EL (cell line): ENCODE measurements at places on chromosomes 7 and 10.
A peak's percentile ranks its signal among the peaks of the same experiment; 100 is the strongest.

DNA sequence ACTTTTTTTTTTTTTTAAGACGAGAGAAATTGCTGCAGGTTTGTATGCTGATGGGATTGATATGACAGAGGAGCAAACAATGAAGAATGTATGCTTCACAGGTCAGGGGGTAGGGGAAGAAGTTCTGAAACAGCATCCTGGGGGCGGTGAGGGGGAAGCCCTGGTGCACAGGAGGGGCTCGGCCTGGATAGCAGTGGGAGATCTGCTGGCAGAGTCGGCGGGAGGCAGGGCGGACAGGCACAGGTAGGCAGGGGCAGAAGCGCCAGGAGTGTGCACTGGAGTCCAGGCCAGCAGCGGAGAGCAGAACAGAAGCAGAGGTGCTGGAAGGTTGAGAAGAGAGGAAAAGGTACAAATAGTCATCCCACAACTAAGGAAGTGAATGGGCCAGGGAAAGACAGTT lies 175.4 kb downstream of the SNX10 start:
- DNase-seq: no peak

- no peak for DNase-seq
Measured at GRCh38 chr10:7231509-7232414, 179.1 kb downstream of the SFMBT2 start.

DNA sequence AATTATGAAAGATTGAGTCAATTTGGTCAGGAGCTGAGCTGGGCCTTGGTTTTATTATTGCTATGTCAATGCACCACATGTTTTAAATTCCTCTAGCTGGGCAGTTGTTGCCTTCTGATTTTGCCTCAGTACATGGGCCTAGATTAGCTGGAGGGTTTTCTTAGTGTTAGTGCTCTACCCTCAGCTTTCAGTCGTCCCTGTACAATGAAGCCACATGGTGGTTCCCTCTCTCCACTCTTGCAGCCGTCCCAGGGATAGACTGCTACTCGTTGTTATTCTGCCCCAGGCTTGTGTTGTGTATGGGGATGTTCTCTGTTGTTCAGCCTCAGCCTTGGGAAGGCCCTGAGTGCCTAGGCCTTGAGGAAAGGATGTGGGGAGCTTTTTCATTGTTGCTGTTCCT lies 37.0 kb downstream of the NHLRC2 start:
- DNase-seq: peak; percentile 14

- DNase-seq: no peak
Measured at GRCh38 chr10:58952162-58952601, 224.3 kb upstream of the PHYHIPL start.

DNA sequence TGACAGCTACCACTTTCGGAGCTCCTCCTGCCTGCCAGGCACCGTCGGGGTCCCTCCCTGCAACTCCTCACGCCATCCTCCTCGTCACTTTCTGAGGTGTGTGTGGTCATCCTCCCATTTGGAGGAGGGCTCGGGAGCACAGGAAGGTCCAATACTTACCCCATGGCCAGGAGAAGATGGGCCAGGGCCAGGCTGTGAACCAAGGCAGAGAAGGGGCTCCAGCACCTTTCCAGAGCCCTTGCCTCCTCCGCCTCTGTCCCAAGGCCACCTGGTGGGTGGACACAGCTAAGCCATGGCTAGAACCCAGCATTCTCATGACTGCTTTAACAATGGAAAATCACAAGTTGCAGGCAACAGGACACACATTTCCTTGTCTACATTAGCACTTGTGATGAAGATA lies 215.5 kb downstream of the TCERG1L start:
- DNase-seq: no peak

DNA sequence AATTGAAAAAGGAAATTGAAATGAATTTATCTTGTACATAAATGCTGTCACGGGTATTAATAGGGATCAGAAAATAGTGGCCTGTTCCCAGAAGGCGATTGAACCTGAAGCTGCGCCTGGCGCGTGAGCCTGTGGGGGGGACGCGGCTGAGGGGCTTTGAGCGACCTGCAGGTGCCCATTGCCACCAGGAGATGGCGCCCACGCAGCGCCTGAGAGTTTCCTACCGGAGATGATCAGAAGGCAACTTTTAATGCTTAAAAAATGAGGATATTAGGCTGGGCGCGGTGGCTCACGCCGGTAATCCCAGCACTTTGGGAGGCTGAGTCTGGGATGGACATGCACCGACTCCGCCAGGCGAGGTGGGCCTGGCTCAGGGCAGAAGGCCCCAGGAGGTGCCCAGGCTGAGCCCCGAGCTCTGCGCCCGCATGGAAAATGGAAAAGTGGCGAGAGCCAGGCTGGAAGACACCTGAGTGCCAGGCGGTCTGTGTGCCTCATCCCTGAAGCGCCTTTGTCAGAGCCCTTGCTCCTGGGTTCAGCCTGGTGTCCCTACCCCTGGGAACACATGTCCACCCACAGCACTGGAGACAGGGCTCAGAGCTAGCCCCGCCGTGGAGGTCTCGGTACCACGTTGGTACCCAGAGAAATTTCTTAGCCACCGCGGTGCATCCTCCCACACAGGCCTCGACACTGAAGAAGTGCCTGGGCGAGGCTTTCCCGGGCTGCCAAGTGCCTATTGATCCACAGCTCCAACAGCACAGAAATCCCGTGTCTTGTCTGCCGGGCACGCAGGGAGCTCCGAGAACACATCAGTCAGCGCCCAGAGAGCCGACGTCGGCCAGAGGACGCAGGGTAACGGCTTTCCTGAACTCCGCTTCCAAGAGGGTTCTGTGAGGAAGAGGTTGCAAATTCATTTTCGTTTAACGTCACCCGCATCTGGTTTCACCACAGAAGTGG lies 117.4 kb downstream of the INPP5A start:
- peak; percentile 56 for DNase-seq

DNA sequence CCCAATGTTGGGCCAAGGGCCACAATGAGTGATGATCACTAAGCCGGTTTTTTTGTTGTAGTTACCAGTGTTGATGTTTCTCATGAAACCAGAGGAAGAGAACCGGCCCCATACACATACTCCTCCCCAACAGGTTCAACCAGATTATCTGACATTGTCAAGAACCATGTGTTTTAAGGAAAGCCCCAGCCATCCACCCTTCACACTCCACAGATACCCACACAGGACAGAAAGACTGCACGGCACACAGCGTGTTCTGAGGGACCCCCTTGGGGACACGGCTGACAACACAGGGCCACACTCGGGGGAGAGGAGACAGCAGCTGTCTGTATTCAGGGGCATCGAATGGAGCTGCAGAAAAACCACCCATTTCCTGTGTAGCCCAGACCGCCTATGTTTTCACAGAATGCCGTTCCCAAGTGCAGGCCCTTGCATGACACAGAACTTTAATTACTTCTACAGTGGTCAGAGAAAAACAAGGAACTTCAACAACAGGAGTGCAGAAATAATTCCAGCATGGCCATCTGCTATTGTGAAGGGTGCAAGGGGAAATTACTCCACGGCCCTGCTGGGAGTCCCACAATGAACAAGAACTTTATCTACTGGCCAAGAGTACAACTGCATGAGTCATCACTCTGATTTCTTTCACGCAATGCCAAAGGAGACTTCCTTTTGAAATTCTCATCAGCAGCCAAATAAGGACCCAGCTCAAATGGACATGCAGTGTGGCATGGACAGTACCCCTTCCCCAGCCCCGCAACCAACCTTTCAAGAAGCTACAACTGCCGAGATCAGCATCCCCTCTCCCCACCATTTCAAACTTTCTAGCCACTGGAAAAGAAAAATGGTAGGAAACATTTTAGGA lies 2.3 kb downstream of the KLF6 start:
- DNase-seq: peak; percentile 94
